ENCODE measurements at places on chromosomes 4 and X.

GRCh38 chr4:185723631-185724260 is 88.2 kb downstream of the SORBS2 start:
- no peak for DNase-seq

- no peak for DNase-seq
Observed at GRCh38 chrX:104347860-104348259, 93.1 kb upstream of the ESX1 start.

- no peak for DNase-seq
Observed at GRCh38 chr4:174517502-174518445, 4.5 kb downstream of the HPGD start.

- no peak for DNase-seq
Observed at GRCh38 chr4:150960079-150960478, 55.0 kb downstream of the LRBA start.

DNA sequence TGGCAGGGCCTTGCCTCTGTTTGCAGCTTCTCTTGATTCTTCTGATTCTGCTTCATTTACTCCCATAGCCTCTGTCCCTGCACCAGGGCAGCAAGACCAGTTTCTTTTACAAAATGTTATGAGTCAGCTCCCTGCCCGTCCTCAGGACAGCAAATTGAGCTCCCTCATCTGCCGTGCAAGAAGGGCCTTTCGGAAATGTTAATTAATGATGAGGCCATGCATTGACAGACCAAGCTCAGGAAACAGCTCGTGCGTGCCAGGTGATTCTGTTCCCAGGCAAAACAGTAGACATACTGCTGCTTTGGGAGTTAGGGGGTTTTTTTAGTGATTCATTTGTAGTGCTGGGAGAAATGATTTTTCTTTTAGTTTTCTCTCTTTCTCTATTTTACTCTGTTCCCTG is 231.7 kb downstream of the FBXW7 start:
- no peak for DNase-seq

DNA sequence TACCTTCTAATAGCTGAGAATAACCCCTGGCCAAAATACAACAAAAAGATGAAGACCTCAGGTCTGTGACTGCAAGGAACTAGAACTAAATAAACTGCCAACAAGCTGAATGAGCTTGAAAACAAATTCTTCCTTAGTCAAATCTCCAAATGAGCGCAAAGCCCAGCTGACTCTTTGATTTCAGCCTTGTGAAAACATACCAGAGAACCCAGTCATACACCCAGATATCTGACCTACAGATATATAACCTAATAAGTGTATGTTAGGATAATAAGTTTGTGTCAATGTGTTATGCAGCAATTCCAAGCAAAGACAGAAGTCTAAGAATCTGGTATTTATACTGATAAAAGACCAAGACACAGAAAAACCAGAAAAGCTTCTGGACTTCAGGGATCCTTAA is 38.0 kb upstream of the ADGRL3 start:
- DNase-seq: no peak

DNA sequence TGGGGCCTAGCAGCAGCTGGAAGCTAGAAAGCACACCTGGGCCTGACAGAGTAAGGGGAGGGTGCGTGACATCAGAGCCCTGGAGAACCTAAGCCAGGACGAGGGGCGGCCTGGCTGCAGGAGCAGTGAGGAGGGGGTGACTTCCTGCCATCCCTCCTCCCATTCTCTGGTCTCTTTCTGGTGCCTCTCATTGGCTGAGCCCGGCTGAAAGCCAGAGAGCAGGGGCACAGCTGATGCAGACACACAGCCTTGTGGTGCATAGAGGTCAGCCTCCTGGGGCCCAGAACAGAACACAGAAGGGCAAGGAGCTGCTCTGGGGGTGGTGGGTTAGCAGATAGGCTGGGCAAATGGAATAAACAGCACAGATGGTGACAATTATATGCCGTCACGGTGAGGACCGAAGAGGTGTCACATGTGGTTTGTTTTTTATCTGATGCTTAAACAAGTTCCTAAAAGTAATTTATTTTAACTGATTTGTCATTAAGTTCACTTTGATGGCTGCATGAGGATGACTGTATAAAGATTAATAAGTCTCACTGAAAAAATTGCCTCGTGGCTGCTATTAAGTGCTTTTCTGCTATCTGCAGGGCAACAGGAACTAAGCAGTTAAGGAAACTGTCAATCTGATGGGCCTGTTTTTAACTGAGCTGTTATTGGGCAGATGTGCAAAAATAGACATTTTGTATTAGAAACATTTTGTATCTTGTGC is 102.0 kb downstream of the FNIP2 start:
- no peak for DNase-seq

- no peak for DNase-seq
Observed at GRCh38 chr4:26001816-26002215, 87.8 kb downstream of the SMIM20 start.

DNA sequence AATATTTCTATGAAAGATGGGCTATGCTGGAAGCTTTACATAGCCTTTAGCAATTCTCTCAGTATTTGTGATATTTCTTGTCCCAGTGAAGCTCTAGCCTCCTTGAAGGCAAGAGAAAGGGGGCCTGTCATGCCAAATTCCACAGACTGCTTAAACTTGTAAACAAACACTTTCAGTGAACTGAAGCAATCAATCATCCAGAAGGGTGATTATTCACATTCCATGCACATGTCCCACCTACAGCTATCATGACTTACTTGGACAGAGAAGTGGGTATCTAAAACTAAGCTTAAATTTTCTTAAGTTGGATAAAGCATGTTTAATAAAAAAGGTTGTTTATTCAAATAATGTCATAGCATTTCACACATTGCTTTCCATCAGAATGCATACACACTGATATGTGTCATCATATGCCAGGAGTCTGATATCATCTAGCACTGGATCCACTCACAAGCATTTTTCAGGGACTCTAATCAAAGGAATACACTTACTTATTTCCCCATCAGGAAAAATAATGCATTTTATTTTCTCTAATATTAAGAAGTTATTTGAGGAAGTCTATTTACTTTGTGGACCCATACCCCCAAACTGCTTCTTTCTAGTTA is 1.2 kb upstream of the FSTL5 start:
- DNase-seq: no peak

GRCh38 chrX:11968991-11969390 is 169.3 kb upstream of the FRMPD4 start:
- DNase-seq: no peak

- DNase-seq: no peak
Observed at GRCh38 chr4:119103263-119103662, 32.4 kb upstream of the MYOZ2 start.

GRCh38 chrX:10199212-10199611 is 42.4 kb downstream of the CLCN4 start:
- DNase-seq: no peak

GRCh38 chrX:27706526-27706925 is 101.3 kb upstream of the MAGEB10 start:
- DNase-seq: no peak

- no peak for DNase-seq
Observed at GRCh38 chrX:132718431-132718958, 229.7 kb upstream of the MBNL3 start.

DNA sequence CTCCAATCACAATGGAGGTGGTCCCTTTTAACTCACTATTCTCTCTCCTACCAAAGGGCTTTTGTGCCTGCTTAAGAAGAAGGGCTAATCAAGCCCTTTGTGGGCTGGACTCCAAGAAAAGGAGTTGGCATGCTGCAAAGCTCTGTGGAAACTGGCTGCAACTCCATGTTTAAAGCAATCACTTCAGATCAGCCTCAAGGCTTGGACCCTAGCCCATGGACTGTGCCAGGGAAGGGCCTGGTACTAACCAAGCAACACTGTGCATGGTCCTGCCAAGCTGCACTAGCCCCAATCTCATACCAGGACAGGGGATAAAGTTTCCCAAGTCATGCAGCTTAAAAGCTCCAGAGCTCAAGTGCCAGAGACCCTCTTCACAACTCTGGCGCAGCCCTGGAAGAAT is 86.7 kb downstream of the ATP8A1 start:
- DNase-seq: no peak

DNA sequence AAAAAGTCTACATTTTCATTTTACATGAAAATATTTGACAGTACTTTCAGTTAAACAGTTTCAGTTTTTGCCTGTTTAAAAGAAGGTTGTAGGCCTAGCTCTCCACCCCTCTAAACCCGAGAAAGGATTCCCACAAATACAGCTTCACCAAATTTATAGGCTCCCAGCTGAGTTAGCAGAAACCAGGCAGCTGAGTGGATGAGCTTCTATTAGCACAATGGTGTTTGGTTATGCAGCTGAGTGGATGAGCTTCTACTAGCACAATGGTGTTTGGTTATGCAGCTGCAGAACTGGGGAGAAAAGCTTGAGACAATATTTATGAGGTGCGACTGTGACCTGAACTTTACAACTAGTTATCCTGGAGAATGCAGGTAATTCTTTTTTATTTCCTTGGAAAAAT is 36.6 kb upstream of the PAQR3 start:
- DNase-seq: no peak

GRCh38 chr4:63607169-63607872 is 801.9 kb downstream of the TECRL start:
- DNase-seq: no peak

- no peak for DNase-seq
Observed at GRCh38 chr4:165721815-165722214, 151.2 kb upstream of the TLL1 start.

DNA sequence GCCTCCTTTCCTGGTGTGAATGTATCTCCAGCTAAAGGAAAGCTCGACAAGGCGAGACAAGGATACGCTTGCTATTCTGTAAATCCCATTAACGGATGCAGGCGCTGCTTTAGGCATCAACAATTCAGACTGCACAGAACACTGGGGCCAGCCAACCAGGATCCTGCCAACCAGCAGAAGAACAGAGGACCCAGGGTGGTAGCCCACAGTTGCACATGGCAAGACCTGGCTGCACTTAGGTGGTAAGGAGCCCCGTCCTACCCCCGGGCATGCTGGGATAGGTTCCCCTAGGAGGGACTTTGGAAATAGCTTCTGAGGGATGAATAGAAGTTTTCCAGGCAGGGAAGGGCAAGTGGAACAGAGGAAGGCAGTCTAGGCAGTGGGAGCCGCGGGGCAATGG is 20.7 kb downstream of the PSAPL1 start:
- no peak for DNase-seq

- no peak for DNase-seq
Observed at GRCh38 chr4:3235581-3235980, 13.4 kb upstream of the MSANTD1 start.

DNA sequence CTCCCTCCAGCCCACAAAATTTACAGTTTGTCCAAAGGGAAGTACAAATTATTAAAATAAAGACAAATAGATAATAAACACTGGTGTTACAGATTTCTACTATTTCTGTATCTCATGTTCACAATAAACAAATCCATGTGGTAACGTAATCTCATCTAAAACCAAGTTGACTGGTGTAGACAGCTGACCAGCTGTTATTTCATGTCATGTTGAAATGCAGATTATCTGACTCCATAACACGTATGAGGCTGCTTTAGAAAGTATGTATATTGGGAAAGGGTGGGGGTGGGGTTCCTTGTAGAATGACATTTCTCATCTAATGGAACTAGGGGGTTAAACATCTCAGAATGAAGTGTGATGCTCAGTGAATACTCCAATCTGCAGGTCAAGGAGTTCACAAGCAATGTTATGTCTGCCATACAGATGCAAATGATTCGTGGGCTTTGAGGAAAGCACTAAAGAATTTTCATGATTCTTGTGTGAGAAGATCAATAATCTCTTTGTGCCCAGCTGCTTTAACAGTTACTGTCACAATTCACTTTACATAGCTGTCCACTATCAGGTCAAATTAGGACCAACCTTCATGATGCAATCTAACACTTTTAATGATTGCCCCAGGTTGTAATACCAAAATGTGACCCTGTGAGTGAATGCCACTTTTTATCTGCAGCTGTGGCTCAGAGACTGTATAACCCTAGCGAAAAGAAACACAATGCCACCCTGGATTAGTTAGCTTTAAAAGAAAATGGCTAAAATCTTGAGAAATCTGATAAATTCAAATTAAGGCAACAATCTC is 114.0 kb downstream of the ENOX2 start:
- no peak for DNase-seq

- no peak for DNase-seq
Observed at GRCh38 chrX:126550816-126551215, 1.8 kb downstream of the DCAF12L1 start.

DNA sequence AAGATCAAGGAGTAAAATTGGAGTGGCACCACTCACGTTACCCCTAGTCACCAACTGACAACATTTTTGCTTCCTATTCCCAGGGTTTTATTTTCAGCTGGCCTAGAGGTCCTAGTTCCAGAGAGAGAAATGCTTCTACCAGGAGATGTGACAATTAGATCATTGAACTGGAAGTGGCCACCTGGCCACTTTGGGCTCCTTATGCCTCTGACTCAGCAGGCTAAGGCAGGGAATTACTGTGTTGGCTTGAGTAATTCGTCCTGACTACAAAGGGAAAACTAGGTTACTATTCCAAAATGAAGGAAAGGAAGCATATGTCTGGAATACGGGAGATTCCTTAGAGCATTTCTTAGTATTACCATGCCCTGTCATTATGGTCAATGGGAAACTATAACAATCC is 831.6 kb upstream of the NDST4 start:
- DNase-seq: no peak

GRCh38 chr4:24564488-24564887 is 19.9 kb downstream of the DHX15 start:
- DNase-seq: no peak

DNA sequence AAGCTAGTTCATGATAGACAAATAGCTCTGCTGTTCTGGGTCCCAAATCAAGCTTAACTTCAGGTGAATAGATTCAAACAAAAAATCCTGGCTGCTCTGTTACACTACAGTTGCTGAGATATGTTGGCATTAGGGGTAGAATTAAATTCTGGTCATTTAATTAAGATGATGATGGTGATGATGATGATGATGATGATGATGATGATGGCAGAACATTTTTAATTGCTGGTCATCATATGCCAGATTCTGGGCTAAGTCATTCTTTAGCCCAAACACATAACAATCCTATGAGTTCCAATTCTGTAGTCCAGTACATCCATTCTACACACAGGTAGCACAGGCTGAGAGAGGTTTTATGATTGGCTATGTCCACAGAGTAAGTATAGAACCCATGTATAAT is 741.5 kb downstream of the STIM2 start:
- DNase-seq: no peak

GRCh38 chr4:83255584-83255983 is 29.0 kb downstream of the COQ2 start:
- no peak for DNase-seq

- DNase-seq: no peak
Observed at GRCh38 chrX:78650906-78651437, 8.2 kb downstream of the RTL3 start.

GRCh38 chr4:126937846-126938422 is 694.8 kb upstream of the INTU start:
- DNase-seq: no peak

- DNase-seq: no peak
Observed at GRCh38 chr4:139878050-139878449, 212.4 kb downstream of the MGST2 start.

DNA sequence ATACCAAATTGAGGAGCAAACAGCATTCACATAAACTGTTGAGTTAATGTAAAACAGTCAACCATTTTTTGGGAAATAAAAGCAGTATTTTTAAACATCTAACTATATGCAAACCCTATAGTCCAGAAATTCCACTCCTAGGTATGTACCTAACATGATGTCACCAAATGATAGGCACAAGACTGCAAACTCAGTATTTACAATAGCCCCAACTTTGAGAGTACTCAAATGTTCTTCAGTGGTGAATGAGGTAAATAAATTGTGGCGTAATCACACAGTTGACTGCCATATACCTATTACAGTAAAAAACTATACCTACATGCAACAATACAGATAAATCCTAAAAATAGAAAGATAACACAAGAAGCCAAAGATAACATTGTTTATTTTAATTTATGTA is 1243.8 kb upstream of the ADGRL3 start:
- DNase-seq: no peak

All from NCI-H526 treated with DMSO at 0.1 percent for 48 hours (cell line).